GM10248 (cell line): ENCODE measurements at places on chromosomes 7 and 10.

DNA sequence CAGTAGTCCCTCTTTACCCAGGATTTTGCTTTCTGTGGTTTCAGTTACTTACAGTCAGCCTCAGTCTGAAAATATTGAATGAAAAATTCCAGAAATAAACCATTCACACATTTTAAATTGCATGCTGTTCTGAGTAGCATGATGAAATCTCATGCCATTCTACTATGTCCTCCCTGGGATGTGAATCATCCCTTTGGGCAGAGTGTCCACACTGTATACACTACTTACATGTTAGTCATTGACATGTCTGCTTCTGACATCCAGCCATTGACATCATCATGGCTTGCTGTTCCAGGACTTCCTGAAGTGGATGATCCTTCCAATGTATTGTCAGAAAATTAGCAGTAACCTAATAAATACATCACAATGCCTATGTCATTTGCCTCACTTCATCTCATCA, 34.6 kb upstream of the MALRD1 start:
- no peak for DNase-seq

- no peak for DNase-seq
Measured at GRCh38 chr7:41315764-41316163, 387.1 kb downstream of the INHBA start.

DNA sequence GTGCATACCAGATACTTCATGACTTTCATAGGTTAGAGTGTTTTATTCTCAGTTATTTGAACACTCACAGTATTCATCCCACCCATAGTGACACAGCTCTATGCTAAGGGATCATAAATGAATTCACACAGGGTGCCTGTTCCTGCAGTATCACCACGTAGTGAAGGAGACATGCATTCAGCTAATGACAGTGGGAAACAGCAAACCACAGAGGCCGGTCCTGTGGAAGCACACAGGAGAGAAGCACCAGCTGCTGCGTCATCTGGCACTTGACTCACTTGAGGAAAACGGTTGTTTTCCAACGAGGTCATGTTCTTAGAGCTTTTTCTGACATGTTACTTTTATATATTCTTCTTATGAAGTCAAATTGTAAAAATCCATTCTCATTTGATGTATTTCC, 73.0 kb downstream of the UBE3C start:
- DNase-seq, result no peak

DNA sequence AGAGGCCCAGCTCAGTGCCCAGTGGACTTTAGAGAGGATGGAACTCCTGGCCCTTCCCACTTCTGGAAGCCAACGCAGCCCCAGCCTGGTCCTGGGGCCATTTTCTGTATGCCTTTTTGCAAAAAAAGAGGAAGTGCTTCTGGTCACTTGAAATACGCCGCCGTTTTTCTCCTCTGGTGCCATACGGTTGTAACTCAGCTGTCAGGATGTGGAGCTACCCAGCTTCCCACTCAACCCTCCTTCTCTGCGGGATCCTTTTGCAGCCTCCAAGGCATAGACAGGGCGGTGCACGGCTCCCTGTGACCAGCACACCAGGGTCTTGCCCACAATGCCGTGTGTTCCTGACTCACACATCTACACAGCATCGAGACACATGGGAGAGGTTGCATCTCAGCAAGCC, 369.6 kb downstream of the TCERG1L start:
- no peak for DNase-seq

DNA sequence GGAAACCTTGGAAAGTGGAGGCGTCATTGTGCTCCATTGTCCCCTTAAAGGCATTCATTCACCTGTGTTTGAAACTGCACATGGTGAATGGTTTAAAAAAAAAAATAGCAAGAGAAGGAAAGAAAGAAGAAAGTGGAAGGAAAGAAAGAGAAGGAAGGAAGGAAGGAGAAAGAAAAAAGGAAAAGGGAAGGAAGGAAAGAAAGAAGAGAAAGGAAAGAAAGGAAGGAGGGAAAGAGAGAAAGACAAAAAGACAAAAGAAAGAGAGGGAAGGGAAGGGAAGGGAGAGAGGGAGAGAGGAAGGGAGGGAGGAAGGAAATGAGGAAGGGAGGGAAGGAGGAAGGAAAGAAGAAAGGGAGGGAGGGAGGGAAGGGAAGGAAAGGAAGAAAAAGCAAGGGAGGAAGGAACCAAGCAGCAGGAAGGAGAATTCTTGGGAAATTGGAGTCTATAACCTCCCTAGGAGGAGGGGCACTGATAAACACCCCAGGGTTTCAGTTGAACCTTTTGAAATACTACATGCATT, 66.9 kb downstream of the CALN1 start:
- no peak for DNase-seq

GRCh38 chr7:136326045-136326609, 349.0 kb upstream of the MTPN start:
- no peak for DNase-seq

GRCh38 chr10:32121648-32122047, 65.4 kb upstream of the KIF5B start:
- no peak for DNase-seq

- DNase-seq, result no peak
Measured at GRCh38 chr10:97426776-97427570, 982 bp downstream of the PGAM1 start.

GRCh38 chr10:104284846-104285245, 15.9 kb downstream of the GSTO2 start:
- no peak for DNase-seq

DNA sequence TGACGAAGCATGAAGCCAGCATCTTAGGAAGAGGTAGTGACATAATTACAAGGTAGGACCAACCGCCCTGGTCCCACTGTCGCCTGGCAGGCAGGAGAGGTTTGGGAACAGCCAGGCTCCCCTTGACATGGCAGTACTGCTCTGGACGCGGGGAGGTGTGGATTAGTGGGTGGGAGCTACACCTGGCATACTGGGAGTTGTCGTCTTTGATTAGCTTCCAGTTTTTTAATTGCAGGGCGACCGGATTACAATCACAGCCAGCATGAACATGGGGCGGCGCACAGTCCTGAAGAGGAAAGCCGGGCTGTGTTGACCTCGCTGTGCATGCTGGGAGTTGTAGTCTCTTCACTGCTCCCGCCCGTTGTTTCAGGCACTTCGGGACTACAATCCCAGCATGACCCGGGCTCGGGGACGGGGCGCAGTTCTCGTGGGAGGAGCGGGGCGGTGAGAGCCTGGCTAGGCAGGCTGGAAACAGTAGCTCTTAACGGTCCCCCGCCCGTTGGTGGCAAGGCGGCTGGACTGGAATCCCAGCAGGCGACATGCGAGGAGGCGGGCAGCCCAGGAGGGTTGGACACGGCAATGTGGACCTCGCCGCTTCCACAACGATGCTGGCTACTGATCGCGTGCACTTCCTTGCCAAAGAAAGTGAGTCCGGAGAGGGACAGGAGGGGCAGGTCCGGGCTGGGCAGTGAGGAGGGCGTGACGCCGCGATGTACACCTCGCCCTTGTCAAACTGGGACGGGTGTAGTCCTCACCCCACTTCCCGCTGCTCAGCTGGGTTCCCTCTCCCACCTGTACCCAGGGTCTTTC, 98.0 kb upstream of the ZNF722 start:
- DNase-seq, result no peak

DNA sequence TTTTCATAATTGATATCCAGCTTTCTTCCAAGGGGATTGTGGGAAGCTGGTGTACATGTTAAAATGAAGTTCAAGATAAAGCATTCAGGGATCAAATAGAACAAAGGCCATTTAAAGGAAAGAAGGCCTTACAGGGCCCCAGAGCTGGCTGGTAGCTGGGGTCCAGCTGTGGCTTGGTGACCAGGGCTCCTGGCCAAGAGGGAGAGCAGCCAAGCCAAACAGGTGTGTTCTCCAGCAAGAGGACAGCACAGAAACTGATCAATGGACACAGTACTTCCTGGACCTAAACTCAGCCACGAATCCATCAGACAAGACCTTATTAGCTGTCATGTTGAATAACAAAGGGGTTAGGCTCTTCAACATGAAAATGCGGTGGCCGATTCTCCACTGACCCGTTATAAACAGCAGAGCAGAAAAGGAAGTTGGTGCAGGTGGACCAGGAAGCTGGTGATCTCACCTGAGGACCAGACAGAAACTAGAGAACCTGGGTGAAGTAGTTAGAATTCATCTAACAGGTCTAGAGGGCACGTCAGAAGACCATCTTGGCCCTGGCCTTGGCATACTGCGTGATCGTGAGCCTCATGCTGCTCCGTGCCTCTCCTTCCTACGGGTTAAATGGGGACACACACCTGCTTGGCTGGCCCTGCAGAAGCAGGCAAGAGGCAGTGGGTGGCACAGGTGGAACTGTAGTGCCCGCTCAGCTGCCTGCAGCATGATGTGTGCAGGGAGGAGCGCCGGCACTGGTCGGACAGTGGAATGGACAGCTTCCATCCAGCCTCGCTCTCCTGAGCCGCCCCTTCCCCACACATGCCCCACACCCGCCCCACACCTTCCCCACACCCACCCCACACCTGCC, 53.8 kb downstream of the PARP12 start:
- DNase-seq, result no peak

DNA sequence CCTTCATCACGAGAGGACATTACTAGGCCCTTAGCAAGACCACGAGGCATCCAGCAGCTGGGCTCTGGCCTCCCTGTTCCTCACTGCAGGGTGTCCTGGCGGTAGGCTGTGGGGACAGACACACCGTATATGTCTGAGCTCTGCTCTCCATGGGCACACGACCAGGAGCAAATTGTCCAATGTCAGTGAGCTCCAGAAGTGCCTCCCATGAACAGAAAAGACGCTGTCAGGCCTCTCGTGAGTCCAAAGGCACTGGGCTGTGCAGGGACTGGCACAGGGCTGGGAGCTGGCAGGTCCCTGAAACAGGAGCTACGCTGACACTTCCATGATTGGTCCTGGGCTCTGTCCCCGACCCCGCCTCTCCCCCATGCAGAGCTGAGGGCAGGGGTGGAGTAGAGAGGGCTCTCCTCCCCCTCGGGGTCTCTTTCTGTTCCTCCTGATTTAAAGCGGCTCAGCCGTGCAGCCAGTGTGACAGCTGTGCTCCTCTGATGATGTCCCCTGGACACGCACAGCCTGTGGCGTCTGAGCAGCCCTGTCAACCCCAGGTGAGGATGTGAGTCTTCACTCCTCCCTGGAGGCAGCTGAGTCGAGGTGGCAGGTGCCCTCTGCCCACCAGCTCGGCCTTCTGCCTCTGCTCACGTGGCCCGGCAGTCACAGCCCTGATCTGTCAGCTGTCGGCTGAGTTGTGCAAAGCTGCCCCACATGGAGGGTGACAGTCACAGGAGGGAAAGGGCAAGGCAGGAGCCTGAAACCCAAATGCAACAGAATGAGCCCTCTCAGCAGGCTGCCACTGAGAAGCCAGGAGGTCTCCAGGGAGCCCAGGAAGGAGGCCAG, 13.0 kb downstream of the ANTXRL start:
- DNase-seq, result no peak

DNA sequence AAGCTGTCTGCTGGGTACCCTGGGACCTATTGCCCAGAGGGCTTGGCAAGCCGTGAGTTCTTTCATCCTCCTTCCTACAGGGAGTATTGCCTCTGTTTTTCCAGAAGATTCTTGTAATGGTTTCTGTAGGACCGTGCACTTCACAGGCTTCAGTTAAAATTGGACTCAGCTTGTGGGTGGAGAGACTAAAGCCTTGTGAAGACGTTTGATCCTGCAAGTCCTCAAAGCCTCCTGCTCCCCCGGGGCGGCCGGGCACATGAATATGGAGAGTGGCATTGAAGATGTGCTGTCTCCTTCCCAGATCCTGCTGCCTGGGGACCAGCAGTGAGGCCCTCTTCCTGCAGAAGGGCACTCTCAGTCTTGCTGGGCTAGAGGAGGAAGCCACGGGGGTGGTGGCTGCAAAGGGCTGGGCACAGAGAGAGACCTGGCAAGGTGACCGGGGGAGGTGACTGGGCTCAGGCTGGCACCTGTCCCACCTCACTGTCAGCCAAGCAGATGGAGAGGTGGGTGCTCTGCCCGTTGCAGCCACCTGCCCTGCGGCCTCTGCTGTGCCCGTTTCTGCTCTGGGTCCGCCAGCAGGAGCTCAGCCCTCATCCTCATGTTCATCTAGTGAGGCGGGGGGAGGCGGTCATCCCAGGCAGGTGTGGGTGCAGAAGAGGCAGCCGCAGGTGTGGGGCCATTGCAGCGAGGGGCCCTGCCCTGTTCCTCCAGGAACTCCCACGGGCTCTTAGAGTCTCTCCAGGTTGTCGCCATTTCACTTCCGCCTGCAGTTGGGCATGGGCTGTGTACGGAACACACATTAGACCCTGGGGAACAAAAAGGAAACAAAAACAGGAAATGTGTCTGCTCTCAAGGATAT, 55.7 kb downstream of the TMEM209 start:
- DNase-seq, result peak; percentile 54

DNA sequence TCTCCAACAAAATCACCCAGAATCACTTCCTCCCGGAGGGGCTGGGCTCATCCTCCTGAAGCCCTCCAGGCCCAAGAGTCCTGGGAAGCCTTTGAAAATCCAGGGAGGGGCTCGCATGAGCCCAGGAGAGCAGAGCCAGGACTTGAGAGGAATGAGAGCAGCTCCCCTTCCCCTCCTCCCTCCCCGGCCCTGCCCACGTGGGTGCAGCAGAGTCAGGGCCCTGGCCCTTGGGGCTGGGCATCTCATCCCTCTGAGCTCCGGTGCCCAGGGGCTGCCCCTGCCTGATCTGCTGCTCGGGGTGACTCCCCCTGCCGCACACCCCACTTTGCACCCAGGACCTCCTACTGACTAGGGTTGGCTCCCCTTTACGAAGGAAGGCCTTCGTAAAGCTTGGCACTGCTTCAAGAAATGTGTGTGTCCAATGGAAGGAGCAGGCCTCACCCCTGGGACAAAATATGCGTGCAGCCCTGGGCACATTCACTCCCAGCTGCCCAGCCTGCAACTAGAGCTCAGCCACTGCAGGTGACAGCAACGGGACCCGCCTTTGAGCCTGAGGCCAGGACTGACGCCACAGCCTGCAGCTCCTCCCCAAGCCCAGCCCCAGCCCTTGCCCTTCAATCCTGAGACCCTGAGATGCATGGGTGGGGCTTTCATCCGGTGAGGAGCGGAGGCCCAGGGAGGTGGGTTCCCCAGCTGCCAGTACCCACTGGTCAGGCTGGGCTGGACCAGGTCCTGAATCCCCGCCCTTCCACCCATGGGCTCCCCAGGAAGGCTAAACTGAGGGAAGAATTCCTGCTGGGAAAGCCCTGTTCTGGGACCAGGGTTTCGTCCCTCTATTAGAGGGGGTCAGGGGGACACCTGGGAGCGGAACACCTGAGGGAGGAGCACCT, 21.8 kb downstream of the PWWP2B start:
- no peak for DNase-seq

GRCh38 chr10:26448706-26449435, 10.7 kb downstream of the APBB1IP start:
- DNase-seq, result peak; percentile 57

DNA sequence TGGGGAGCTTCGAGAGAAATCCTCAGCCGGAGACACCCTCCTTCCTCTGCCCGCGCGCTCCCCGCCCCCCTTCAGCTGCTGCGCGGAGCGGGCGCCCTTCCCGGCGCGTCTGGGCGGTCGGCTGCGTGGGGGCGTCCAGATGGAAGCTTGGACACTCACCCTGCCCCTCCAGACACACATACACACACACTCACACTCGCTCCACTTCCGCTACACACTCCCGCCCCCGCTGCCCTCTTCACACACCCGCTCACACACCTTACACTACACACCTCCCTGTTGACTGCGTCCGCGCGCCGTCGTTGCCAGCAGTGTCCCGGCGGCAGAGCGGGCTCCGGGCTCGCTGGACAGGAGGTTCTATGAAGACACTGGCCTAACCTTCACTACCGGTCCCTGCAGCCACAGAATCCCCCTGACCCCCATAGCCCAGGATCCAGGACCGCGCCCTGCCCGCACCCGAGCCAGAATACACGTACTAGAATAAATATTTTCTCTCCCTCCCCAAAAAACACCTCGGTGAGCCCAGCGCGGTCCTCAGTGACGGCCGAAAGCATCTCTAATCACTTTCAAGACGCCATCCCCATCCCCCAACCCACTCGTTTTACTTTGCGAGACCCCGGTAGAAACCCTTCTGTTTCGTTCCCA, 1.1 kb upstream of the EGR2 start:
- DNase-seq, result peak; percentile 61

GRCh38 chr7:39259391-39260003, 281.8 kb downstream of the POU6F2 start:
- DNase-seq, result no peak
